GM06990 (cell line): ENCODE measurements at places on chromosomes 2 and 18.

DNA sequence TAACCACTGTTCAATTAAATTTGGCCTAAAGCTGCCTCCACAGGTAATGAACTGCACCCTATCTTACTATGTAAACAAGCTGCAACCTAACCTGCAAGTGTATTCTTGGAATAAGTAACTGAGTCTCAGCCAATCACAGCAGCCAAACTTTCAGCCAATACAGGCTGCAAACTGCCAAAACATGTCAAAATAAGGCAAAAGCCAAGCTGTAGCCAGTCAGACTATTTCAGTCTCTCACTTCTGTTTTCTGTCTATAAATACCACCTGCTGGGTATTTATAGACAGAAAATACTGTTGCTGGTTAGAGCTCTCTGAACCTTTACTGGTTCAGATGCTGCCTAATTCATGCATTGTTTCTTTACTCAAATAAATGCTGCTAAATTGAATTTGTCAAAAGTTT lies 14.3 kb downstream of the C2orf76 start:
- peak; percentile 59 for DNase-seq

DNA sequence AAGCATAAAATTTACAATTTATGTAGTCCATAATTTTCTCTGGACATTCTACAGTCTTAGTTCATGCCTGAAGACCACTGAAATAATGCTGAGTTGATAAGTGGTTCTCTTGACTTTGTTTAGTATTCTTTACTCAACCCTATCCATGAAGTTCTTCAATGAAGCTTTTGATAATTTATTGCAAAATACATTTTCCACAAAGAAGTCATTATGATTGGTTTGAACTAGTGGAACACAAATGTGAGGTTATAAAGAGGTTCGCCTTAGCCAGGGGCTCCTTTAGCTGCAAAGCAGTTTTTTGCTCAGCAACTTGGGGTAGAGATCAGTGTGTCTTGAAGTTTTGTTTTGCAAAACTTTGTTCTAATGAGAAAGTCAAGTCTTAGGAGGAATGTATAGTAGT lies 5.9 kb downstream of the BCL2L11 start:
- no peak for DNase-seq

DNA sequence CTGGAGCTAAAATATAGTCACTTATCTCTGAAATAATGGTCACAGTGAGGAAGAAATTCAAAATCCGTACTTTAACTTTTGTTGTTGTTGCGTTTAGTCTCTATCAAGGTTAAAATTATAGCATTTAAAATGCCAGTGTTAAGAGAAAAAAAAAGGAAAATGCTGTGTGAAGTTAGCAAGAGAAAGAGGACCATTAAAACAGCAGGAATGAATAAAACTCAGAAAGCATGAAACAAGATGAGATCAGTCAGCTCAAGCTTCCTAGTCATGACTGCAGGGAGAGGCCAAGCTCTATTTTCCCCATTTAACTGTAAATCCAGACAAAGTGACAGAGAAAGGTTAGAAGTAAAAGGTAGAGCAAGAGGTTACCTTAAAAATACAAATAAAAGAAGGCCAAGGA lies 281.7 kb upstream of the ATP5MC3 start:
- no peak for DNase-seq

DNA sequence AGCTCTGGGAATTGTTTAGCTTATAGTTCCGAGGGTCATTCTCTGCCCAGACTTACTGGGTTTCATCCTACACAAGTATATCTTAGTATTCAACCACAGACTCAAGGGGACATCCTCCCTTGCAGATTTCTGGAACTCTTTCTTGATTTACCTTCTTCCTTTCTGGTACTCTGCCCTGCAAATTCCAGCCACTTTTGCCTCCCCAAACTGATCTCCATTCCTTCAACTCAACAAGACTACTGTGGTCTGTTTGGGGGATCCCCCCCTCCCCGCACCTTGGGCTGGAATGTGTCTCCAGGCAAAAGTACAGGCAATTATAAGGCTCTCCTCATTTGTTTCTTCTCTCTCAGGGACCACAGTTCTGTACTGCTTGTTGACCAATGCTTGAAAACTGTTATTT lies 13.4 kb downstream of the PHOSPHO2 start:
- no peak for DNase-seq

DNA sequence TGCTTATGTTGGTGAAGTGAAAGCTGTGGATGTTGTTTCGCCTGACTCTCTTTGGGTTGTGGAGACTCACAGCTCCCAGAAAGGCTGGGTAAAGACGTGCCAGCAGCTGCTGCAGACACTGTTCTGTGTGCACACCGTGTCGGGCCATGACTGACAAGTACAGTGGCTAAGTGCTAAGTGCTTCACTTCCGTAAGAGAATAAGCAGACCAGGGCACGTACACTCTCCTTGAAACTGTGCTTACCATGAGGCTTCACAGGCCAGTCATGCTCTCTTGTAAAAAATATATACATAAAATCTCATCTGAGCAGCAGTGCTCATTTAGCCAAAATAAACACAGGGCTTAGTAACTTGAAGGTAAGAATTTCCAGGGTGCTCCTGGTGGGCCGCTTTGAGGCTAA lies 86.0 kb downstream of the NRP2 start:
- DNase-seq, result no peak

GRCh38 chr2:181570833-181571661 lies 85.9 kb downstream of the CERKL start:
- DNase-seq, result no peak

- DNase-seq, result no peak
Observed at GRCh38 chr2:117359266-117359914, 455.1 kb upstream of the DDX18 start.

DNA sequence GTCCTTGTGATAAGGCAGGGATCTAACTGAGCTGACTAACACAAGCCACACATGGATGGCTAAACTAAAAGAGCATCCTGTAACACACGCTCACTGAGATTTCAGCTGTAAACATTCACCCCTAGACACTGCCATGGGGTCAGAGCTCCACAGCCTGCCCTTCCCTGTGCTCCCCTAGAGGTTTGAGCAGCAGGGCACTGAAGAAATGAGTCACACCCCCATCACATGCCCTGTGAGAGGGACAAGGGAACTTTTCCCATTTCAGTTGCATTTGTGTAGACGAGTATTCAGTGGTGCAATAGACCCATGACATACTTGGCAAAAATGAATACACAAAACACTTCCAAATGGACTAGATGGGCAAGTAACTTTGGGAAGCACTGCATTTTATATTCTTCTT lies 402.4 kb upstream of the LRRTM1 start:
- DNase-seq, result no peak

DNA sequence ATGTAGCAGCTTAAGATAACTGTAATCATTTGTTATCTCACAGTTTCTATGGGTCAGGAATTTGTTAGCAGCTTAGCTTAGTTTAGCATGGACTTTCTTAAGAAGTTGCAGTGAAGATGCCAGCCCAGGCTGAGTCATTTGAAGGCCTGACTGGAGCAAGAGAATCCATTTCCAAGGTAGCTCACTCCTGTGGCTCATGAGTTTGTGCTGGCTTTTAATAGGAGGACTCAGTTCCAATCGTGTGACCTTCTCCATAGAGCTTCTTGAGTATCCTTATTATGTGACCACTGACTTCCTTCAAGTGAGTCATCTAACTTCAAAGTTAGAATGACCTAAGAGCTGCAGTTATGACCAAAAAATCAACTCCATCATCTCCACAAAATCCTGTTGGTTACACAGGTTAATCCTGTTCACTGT lies 1.4 kb downstream of the GPATCH11 start:
- no peak for DNase-seq

DNA sequence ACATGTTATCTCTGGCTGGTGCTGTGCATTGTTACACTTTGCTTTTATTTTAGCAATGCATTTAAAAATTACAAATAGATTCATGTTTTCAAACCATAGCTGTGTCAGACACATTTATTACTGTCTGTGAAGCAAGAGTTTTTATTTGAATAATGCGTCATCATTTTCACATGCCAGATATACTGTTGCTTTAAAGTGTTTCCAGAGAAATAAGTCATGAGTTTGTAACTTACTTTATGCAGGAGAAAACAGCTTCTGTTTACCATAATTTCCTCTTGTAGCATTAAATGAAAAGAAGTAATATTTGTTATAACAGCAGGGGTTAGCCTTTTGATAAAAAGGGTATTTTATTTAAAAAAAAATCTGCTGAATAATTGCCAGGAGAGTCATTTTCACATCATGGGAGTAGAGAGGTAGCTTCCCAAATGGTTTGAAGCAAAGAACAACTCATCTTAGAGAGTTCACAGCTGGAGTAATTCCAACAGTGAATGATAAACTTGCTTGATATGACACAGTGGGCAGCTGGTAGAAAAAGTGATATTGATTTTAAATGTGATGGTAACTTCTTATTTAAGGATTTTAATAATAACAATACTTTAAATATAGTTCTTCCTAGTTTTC lies 1274.5 kb upstream of the CRIM1 start:
- no peak for DNase-seq

DNA sequence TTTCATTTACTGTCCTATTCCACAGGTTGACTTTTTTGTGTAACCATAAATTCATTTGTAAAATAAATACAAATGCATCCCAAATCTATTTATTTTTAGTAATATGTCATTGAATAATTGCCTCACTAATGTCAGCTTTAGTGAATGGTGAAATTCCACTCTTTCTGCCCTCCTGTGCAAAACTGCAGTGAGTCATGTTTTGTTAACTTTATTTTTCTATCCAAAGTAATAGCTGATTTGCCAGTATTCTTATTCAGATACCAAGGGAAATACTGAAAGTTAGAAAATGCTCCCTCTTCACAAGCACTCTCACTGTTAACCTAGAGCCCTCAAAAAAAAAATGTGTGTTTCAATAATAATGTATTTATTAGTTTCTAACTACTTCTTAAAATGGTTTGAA lies 322.8 kb downstream of the RIT2 start:
- no peak for DNase-seq
